Karpas-422 (cell line): ENCODE measurements at places on chromosomes 12 and 14. TPM values are rescaled to one million over a fixed set of nuclear protein-coding genes. Genes with fewer than 3 reads are reported as not detected.
A peak's percentile ranks its signal among the peaks of the same experiment; 100 is the strongest.

WSCD2 gene
- not detected in 2 replicates for total RNA-seq

DNA sequence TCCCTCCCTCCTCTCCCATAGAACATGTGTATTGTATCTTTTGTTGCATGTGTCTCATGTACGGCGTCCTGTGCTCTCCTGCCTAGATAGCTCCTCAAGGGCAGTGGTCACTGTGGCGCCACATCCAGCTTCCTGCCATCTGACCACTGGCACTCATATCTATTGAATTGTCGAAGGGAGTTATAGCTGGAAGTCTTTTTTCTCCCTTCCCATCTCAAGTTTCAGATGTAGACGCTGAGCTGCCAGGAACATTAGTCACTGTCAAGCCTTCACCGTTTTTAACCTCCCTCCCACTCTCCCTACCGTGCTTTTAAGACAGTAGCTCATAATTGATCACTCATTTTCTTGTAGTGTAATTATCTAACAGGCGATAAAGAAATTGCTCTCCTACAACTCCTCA lies 33.0 kb downstream of the MTHFD1 start:
- H3K36me3 ChIP-seq: peaks cover 76% of the 10 kb centered on the region
- no peak for DNase-seq
- no peaks in the 10 kb centered on the region for H3K27me3 ChIP-seq
- no peak overlapping the region for H3K4me3 ChIP-seq
- H3K27ac ChIP-seq: no peak overlapping the region

RNASE2 gene
- not detected in 2 replicates for total RNA-seq

DNA sequence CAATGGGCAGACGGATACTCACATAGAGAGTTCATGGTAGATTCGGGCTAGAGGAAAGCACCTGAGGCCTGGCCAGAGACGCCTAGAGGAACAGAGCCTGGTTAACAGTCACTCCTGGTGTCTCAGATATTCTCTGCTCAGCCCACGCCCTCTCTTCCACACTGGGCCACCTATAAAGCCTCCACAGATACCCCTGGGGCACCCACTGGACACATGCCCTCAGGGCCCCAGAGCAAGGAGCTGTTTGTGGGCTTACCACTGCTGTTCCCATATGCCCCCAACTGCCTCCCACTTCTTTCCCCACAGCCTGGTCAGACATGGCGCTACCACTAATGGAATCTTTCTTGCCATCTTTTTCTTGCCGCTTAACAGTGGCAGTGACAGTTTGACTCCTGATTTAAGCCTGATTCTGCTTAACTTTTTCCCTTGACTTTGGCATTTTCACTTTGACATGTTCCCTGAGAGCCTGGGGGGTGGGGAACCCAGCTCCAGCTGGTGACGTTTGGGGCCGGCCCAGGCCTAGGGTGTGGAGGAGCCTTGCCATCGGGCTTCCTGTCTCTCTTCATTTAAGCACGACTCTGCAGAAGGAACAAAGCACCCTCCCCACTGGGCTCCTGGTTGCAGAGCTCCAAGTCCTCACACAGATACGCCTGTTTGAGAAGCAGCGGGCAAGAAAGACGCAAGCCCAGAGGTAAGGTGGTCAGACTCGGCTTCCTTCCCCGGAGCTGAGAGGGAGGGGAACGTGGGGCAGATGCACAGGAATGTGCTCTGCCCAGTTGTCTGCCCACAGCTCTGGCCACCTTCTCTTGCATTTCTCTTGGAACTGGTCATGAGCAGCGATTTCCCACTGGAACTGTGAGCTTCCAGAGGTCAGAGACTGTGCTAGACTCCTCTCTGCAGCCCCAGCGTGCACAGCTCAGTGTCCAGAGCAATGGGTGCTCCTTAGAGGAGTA lies at the start of gene CD4:
TSS of gene CD4 (plus strand) at position 557 of the 953 bp plus-strand sequence. CDS start 10,611 bp downstream, outside the sequence.
- H3K4me1 ChIP-seq: peaks cover 13% of the 10 kb centered on the region
- DNase-seq: no peak
- H3K27ac ChIP-seq: no peak within 1 kb of the TSS
- no peaks in the 10 kb centered on the region for H3K36me3 ChIP-seq
- no peak within 1 kb of the TSS for H3K4me3 ChIP-seq
- H3K27me3 ChIP-seq: no peaks in the 10 kb centered on the region

KIF26A gene
- total RNA-seq: not detected in 2 replicates

GRCh38 chr12:7107636-7108002 lies 1.4 kb downstream of the C1RL start:
- peak overlapping the region; percentile 94 for H3K27ac ChIP-seq
- H3K27me3 ChIP-seq: no peaks in the 10 kb centered on the region
- peaks cover 60% of the 10 kb centered on the region for H3K4me1 ChIP-seq
- H3K4me3 ChIP-seq: peak overlapping the region; percentile 84
- H3K36me3 ChIP-seq: peaks cover 13% of the 10 kb centered on the region; the same call in 1 of the 2 replicates
- DNase-seq: no peak

PKP2 gene
- not detected in 2 replicates for total RNA-seq

DNA sequence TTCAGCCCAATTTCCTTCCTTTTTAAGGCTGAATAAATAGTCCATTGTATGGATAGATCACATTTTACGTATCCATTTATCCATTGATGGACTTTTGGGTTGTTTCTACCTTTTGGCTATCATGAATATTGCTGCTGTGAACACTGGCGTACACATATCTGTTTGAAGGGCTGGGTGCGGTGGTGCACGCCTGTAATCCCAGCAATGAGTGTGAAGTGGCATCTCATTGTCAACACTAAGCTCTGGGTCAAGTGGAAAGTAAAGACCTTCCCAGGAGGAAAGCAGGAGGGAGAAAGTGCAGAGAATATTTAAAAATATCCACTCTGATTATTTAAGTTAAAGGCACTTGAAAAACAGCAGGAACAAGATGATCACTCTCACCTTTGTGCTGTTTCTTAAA lies 11.7 kb upstream of the PLA2G1B start:
- no peaks in the 10 kb centered on the region for H3K27me3 ChIP-seq
- H3K36me3 ChIP-seq: no peaks in the 10 kb centered on the region
- no peak for DNase-seq
- H3K4me1 ChIP-seq: no peaks in the 10 kb centered on the region

PCED1B gene
- 22.8 and 39.8 TPM in 2 replicates for total RNA-seq

RHOJ gene
- total RNA-seq: not detected in 2 replicates

DNA sequence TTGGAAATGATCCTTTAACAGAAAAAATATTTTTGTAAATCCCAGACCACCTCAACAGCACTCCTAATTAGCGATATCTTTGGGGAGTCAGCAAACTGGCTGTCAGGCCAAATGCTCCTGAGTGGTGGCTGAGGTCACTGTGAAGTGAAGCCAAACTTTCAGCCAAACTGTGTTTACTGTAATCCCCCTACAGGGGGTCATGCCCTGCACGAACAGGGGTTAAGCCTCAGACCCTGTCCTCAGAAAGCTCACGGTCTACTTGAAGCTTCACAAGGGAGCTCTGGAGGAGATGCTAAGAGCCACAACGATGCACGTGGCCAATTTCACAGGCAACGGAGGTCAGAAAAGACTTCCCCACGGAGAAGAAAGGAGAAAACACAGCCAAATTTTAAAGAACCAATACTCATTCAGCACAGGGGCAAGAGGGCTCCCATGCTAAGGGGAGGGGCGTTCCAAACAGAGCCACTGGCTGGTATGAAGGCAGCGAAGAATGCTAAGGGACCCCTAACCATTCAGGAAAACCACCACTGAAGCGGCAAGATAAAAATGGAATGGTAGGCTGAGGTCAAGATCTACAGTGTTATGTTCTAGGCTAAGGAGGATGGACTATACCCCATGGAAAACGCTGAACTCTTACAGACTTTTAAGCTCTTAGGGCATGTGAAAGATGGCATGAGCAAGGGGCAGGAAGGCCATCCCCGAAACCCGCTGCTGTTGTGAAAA lies 105.4 kb downstream of the ITPR2 start:
- H3K27ac ChIP-seq: peak overlapping the region; percentile 94
- no peak for DNase-seq
- no peaks in the 10 kb centered on the region for H3K27me3 ChIP-seq
- H3K36me3 ChIP-seq: no peaks in the 10 kb centered on the region

CLEC4D gene
- not detected in 2 replicates for total RNA-seq

TMEM30B gene
- total RNA-seq: not detected in 2 replicates

SEL1L gene
- total RNA-seq: 75.7 and 116 TPM in 2 replicates

GRCh38 chr14:88130057-88130432 lies 125.1 kb downstream of the GPR65 start:
- no peak for DNase-seq
- no peak overlapping the region for H3K4me3 ChIP-seq
- H3K36me3 ChIP-seq: no peaks in the 10 kb centered on the region

TEX52 gene
- not detected in 2 replicates for total RNA-seq

LHX5 gene
- not detected in 2 replicates for total RNA-seq

- H3K27me3 ChIP-seq: no peaks in the 10 kb centered on the region
- H3K4me1 ChIP-seq: peaks cover 6% of the 10 kb centered on the region; the same call in 1 of the 2 replicates
- no peak for DNase-seq
- no peak overlapping the region for H3K4me3 ChIP-seq
- H3K27ac ChIP-seq: no peak overlapping the region
Measured at GRCh38 chr12:96171905-96172304, 22.3 kb upstream of the ELK3 start.

GRCh38 chr12:54749191-54749818 lies 101.1 kb upstream of the DCD start:
- no peak overlapping the region for H3K4me3 ChIP-seq
- DNase-seq: peak; percentile 85
- H3K27me3 ChIP-seq: no peaks in the 10 kb centered on the region

SLC35E3 gene
- 1.9 and 3.5 TPM in 2 replicates for total RNA-seq

- no peaks in the 10 kb centered on the region for H3K4me1 ChIP-seq
- H3K36me3 ChIP-seq: no peaks in the 10 kb centered on the region
- no peak for DNase-seq
- no peak overlapping the region for H3K4me3 ChIP-seq
- no peak overlapping the region for H3K27ac ChIP-seq
Measured at GRCh38 chr14:34000396-34000795, 49.5 kb upstream of the EGLN3 start.

SRGAP1 gene
- total RNA-seq: 0.14 TPM in 1 of 2 replicates, not detected in the other
